ENCODE measurements at places on chromosomes 16 and 17. TPM values are rescaled to one million over a fixed set of nuclear protein-coding genes. Genes with fewer than 3 reads are reported as not detected.

Gene IRX6
- polyA plus RNA-seq = not detected

Gene KCNH6
- not detected for polyA plus RNA-seq

Gene TEX19
- polyA plus RNA-seq = not detected

Gene HNF1B
- polyA plus RNA-seq = not detected

GRCh38 chr17:69864462-69864861 lies 210.6 kb upstream of the KCNJ16 start:
- no peak for DNase-seq

DNA sequence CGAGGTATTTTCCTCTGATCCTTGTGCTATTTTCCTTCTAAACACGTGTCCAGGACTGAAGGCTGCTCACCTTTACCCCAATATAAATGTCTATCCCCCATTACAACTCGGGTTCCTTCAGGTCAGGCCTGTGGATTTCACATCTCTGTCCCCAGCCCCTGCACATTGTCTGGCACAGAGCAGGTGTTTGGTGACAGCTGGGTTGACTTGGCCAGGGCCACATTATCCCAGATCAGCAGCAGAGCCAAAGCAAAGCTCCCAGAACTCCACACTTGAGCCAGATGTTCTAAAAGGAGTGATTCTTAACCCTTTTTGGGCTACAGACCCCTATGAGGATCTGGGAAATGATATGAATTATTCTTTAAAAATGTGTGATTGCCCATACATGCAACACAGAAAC lies 18.0 kb upstream of the SPATA32 start:
- no peak for DNase-seq

DNA sequence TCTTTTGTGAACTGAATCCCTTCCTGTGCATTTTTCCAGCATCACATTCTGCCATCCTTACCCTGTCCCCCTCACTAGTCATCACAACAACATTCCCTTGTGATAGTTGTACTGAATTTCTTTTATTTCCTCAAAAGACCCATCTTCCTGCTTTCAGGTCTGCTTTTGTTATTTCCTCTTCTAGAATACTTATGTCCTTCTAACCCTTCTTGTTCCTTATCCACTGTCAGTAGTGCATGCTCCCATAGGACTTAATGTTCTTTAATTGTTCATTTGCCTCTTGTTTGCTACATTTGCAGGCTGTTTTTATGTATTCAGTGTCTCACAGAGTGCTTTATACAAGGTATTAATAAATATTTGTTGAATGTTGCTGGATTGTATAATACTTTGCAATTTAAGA lies 73.0 kb downstream of the BCAS3 start:
- DNase-seq = no peak

- DNase-seq = no peak
These were observed 12.1 kb downstream of the CFDP1 start for GRCh38 chr16:75420987-75421819.

- no peak for DNase-seq
These were observed 31.4 kb upstream of the GFOD2 start for GRCh38 chr16:67750466-67750865.

DNA sequence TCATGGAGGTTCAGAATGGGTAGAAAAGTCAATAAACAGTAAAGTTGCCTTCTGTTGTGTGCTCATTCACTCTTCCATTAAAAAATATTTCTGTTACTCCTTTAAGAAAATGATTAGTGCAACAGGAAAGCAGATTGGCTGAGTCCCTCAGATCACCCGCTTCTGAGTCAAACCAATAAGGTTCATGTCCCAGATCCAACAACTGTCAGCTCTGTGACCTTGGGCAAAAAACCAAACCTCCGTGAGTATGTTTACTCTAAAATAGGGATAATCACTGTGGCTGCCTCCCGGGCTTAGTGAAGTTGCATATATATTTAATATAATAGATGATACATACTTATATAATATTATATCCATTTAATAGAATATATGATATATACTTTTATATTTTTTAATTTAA lies 698.5 kb upstream of the RBFOX1 start:
- DNase-seq = no peak

DNA sequence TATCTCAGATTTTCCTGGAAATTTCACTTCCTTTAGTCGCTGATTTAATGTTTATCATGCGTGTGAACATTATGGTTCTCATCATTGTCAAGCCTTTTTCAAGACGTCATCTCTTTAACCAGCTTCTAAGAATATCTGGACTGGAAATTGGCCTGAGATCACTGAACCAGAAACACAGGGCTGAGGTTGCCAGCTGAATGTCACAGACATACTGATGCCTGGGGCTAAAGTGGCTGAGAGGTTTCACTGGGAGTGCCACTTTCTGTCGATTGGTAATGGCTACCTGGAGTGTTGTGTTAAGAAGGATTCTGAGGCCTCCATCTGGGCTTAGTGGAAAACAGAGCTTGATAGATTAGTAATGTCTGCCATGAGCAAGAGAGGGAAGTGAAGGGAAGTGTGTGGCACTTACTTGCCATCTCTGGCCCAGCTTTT lies 54.2 kb downstream of the CRISPLD2 start:
- DNase-seq = no peak

GRCh38 chr16:72856797-72857196 lies 191.1 kb downstream of the ZFHX3 start:
- no peak for DNase-seq

GRCh38 chr17:61422116-61422799 lies 22.6 kb downstream of the TBX2 start:
- DNase-seq = no peak

GRCh38 chr17:51159604-51160003 lies 6.2 kb downstream of the NME1 start:
- no peak for DNase-seq

All from keratinocyte (primary cell).